GM13977 (cell line): ENCODE measurements at places on chromosomes 2 and 18.

GRCh38 chr2:137729305-137729704, 235.0 kb upstream of the HNMT start:
- no peak for DNase-seq

GRCh38 chr2:80326214-80326613, 21.7 kb upstream of the LRRTM1 start:
- DNase-seq, result peak; percentile 31

DNA sequence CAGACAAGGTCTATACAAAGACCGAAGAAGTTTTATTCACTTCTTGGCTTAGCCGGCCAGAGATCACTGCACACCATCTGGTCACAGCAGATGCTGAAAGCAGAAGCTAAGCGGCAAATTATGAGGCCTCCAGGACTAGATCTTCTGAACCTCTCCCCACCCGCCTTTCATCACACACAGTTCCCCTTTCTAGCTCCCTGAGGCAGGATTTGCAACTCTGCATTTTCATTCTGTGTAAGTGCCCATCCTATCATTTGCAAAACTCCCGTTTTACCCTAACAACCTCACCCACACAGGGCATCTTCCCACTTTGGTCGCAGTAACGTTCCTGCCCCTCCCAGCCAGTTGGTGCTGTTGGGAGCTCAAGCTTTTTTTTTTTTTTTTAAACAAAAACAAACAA, 3.1 kb upstream of the MOB1A start:
- DNase-seq, result peak; percentile 56

DNA sequence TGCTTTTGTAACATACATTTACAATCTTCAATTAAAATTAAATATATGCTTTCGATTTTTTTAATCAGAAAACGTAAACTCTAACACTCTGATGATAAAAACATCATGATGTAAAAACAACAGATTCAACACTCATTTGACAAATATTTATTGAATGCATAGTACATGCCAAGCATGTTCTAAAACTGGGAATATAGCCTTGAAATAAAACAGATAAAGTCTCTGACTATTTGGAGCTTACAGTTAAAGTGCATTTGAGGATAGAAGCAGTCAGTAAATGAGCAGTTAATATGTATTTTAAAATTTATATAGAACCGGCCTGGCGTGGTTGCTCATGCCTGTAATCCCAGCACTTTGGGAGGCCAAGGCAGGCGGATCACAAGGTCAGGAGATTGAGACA, 47.8 kb downstream of the TMX3 start:
- DNase-seq, result no peak

- no peak for DNase-seq
Measured at GRCh38 chr18:41021089-41021488, 933.9 kb upstream of the PIK3C3 start.
